ENCODE measurements at places on chromosomes 16 and 17.
A peak's percentile ranks its signal among the peaks of the same experiment; 100 is the strongest.

DNA sequence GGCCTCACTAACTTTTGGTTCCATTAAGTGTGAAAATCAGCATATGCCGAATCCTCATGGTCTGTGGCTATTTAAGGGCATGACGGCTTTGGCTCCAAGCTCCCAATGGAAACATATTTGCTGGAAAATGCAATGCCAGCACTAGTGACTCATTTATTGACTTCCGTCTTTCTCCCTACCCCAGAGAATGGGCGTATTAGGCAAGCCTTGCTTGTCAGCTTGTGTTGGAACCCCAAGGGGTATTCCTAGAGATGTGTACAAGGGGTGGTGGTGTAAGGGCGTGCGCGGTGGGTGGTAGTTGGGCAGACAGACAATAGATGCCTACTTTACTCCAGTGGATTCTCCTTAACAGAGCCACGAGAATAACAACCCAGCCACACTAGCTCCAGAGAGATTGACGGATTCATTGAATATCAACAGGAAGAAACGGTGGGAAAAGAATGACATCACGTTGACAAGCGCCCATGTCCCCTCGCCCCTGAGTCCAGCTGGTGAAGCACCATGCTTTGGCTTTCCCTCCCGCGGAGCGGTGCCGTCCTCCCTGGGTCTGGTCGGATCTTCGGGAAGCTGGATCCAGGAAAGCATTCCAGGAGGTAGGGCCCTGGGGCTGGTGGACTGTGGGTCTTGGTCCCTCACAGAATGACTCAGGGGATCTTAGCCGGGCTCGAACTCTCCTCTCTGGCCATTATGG, 10.3 kb downstream of the CD300LB start:
- no peak for DNase-seq

- DNase-seq = no peak
Observed at GRCh38 chr17:77924757-77925336, 33.7 kb upstream of the TNRC6C start.

DNA sequence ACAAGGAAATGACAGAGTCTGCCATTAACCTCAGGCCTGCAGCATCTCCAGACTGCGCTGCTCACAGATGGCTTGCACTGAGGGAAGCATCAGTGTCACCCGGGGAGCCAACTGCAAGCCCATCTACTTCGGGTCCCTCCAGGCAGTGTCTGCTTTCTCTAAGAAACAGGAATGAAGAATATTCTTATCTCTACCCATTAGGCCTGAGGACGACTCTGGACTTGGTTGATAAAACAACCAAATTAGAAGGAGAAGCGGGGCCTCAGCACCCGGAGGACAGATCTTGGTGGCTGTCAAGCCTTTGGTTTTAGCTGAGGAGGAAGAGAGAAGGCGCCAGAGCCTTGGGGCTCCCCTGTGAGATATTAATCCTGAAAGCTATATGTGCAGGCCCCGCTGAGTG, 19.5 kb upstream of the MGAT5B start:
- no peak for DNase-seq

DNA sequence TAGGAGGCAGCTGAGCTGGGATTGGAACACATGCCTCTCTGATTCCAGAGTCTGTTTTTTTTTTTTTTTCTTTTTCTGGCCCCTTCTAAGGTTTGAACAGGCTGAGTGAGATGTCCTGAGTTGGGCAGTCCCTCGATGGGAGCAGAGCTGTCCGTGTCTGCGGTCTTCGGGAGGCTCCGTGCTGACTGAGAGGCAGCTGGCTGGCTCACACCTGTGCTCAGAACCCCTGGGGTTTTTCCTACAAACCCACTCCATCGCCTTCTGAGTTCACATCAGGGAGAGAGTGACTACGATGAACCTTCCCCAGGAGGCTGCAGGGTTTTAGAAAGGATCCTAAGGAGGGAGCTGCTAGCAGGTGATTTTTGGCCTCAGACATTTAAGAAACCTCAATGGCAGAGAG, 92.5 kb downstream of the IRF8 start:
- no peak for DNase-seq

- no peak for DNase-seq
Observed at GRCh38 chr16:50251375-50252081, 14.8 kb upstream of the ADCY7 start.

- no peak for DNase-seq
Observed at GRCh38 chr16:67462279-67462655, 18.7 kb downstream of the ATP6V0D1 start.

- DNase-seq = no peak
Observed at GRCh38 chr17:74647871-74648672, 24.5 kb upstream of the CD300E start.

GRCh38 chr16:75068085-75069031, 48.2 kb downstream of the LDHD start:
- no peak for DNase-seq

- DNase-seq = no peak
Observed at GRCh38 chr16:89115216-89115861, 21.7 kb downstream of the ACSF3 start.

GRCh38 chr16:75506574-75506973, 11.3 kb upstream of the CHST6 start:
- DNase-seq = no peak

- DNase-seq = no peak
Observed at GRCh38 chr16:7400117-7400890, 67.7 kb downstream of the RBFOX1 start.

DNA sequence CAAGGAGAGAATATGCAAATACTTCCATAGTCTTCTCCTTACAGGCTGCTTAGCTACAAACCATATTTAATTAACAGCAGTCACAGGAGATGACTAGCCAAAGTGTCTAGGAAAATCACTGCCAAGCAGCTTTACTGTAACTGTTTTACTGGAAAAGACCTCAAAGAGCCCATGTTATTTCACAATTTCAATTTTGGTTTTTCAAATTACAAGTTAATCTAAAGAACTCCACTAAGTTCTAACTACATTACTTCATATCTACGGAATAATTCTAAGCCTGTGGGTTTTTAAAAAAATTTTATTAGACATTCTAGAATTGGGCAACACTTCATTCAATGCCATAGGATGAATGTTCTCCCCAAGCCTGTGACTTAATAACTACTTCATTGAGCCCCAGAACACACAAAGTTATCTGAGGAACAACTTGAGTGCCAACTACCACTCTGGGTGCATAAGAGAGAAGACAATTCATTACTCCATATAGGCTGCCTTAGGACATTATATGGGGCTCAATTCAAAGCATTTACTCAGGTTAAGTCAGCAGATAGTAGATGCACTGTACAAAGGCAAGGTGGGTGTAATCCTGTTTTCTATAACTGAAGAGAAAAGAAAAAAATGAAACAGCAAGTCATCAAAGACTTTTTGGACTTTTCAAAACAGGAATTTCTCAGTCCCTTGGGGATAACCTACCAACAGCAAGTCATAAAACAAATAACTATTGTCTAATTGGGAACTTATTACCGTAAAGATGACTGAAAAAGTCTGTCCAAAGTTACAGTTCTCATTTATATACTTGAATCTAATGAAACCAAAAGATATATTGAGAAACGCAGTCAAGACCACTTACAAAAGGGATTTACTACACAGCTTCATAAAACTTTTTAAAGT, 33.0 kb downstream of the STAT3 start:
- no peak for DNase-seq

DNA sequence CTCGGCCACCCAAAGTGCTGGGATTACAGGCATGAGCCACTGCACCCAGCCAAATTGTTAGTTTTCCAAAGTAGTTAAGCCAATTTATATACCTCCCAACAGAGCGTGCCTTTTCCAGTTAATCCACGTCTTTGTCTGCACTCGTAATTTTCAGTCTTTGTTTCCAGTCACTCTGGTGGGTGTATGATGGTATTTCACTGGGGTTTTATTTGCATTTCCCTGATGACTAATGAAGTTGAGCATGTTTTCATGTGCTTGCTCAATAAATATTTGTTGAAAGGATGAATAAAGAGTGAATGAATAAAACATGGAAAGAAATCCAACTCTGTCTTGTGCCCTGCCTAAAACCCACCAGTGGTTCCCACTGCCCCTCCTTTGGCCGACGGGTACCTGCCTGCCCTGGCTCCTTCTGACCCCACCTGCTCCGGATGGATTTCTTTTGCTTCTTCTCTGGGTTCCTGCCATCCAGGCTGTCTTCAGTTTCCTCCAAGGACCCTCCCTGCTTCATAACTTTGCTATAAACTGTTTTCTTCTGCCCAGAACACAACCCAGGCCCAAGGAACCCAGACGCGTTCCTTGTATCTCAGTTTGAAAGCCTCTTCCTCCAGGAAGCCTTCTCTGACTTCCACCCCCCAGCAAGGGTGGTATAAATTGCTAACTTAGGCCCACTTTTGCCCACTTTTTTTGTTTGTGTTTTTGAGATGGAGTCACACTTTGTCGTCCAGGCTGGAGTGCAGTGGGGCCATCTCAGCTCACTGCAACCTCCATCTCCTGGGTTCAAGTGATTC, 3.0 kb upstream of the ABCC1 start:
- DNase-seq = no peak

- no peak for DNase-seq
Observed at GRCh38 chr16:27290562-27290961, 22.0 kb upstream of the NSMCE1 start.

DNA sequence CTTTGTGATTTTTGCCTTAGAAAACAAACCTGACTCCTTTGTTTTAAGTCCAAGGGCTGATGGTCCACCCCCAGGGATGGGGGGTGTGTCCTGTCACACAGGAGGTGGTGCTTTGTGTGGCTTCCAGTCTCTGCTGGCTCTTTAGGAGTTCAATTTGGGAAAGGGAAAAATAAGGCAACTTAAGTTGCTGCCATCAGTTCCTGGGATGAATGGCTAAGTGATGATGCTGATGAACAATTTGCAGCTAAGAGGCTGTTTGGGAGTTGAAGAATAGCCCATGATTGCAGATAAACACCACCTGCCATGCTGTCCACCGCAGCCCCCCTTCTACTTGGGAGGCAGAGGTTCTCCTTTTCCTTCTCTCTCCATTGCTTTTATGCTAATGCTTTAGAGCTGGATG, 40.2 kb downstream of the ARL4D start:
- no peak for DNase-seq

DNA sequence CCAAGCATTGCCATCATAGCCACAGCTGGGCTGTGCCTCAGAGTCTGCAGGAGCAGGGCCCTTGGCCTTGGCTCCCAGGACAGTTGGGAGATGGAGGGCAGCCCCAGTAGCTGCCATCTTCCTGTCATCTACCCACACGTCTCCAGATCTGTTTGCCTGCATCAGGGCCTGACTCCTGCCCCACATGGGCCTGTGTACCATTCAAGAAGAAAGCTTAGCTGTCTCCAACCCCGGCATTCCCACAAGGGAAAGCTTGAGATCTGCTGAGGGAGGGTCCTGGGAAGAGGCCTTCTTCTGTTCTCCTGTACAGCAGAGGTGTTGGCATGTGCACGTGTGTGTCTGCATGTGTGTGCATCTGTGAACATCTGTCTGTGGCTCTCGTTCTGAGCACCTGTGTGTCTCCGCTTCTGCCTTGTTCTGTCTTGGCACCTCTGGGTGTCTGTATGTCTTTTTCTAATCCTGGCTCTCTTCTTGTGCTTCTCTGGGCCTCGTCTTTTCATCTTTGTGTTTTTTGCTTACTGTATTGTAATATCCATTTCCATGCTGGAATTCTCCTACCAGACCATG, 122.2 kb downstream of the MRM1 start:
- no peak for DNase-seq

DNA sequence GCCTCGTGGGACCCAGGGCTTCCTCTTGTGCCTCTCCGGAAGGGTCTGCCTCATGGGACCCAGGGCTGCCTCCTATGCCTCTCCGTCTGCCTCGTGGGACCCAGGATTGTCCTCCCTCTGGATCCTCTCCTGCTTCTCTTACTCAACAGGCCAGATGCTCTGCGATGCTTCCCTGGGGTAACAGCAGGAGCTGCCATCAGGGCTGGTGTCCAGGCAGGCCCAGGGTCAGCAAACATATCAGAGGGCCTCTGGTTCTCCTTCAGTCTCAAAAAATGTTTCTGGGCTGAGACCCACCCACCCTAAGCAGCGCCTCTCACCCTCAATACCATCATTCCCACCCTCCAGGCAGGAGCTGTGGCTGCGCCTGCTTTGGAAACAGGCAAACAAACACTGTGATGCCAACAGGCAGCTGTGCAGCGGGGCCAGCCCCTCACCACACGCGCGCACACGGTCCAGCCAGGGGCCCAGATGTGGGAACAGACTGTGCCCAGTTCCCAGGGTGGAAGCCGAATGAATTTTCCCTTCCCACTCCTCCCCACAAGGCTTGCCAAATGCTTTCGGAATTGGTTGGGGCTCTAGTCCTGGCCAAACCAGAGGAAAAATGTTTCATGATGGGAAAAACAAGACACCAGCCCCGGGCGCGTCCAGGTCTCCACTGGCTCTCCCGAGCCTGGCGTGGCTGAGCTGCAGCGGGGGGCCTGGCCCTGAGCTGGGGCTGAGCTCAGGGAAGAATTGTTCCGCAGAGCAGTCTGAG, 11.3 kb downstream of the TIMM22 start:
- DNase-seq = no peak

- peak; percentile 31 for DNase-seq
Observed at GRCh38 chr17:56319531-56319930, 166.3 kb downstream of the ANKFN1 start.

- DNase-seq = peak; percentile 1
Observed at GRCh38 chr17:14198013-14198412, 38.6 kb downstream of the CDRT15 start.

- DNase-seq = no peak
Observed at GRCh38 chr17:42852351-42852750, 1.4 kb downstream of the AOC3 start.

GRCh38 chr16:11768849-11769248, 26.2 kb upstream of the TXNDC11 start:
- DNase-seq = no peak

GRCh38 chr17:19271780-19272357, 34.7 kb downstream of the EPN2 start:
- no peak for DNase-seq

GRCh38 chr17:28390141-28390540, 15.9 kb downstream of the SLC46A1 start:
- no peak for DNase-seq

GRCh38 chr16:4641306-4641687, 16.7 kb downstream of the MGRN1 start:
- DNase-seq = no peak

GRCh38 chr17:18070861-18071340, 16.8 kb upstream of the DRG2 start:
- peak; percentile 2 for DNase-seq

- DNase-seq = no peak
Observed at GRCh38 chr17:78774956-78775571, 7.0 kb downstream of the CYTH1 start.

DNA sequence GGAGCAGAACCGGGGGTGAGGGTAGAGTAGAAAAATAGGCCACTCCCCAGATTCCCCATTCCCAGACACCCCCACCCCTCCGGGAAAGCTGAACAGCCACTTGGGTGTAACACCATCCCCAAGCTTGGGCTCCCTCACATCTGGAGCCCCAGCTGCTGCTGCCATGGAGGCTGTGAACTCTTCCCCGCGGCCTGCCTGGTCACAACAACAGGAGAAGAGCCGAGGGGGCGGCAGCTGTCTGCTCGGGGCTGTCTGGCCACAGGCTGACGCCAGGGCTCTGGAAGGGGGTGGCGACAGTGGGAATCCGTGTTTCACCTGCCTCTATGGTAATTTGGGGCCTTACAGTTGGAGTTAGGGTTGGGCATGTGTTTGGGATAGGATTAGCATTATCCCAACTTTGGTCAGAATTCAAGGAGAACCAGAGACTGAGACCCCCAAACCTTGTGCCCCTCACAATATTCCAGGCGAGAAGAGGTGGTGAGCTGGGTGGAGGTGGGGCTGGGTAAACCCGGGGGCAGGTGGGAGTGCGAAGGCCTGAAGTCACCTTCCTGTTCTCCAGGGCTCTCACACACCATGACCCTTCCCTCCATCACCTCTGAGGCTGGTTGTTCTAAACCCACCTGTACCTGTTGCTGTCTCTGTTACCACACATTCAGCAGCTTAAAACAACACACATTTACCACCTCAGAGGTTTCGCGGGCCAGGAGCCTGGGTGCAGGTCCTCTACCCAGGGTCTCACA, 29.7 kb upstream of the NXPH3 start:
- no peak for DNase-seq

Data from DMS79 treated with DMSO at 0.1 percent for 48 hours (cell line).